ENCODE measurements at places on chromosomes 3 and 15.

GRCh38 chr3:134974624-134975023 lies 179.6 kb downstream of the EPHB1 start:
- peak; percentile 72 for DNase-seq

DNA sequence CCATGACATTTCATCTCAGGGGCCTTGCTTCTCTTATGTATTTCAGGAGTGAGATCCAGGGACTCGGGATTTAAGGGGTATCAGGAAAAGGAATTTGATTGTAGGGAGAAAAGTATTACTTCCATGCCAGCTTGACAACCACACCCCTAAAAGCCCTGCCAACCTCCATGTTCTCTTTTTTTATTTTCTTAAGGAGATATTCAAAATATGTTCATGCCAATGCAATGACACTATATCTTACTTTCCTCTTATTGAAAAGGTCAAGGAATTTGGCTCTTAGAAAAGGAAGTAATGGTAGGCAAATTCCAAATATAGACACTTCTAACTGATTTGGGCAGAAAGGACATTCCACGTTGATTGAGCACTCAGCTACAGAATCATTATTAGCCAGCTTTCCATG lies 407.5 kb upstream of the NECTIN3 start:
- DNase-seq: no peak

- no peak for DNase-seq
These were observed 24.5 kb upstream of the TM4SF1 start for GRCh38 chr3:149401926-149402310.

DNA sequence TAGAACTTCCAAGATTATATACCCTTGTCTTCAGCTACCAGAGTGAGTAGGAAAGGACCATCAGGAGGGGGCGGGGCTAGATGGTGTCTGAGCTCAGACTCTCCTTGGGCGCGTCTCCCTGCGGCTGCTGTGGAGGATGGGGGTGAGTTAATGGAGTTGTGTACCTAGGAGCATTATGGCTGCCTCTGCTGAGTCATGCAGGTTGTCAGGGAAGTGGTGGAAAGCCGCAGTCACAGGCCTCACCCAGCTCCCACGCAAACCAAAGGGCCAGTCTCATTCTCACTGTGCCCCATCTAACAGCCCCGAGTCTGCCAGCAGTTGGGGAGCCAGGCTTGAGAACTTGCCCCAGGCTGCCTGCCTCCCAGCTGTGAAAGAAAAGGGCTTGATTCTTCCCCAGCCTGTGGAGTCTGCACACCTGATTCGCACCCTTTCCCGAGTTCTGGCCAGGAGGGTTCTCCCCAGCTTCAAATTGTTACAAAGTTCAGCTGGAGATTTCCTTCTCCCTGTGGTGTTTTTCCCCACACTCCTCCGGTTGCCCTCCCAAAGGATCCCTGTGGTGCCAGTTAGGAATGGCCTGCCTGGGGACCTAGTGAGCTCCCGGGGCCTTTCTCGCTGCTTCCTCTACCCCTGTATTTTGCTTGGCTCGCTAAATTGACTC lies 143.3 kb downstream of the HCN4 start:
- DNase-seq: no peak

- no peak for DNase-seq
These were observed 54.7 kb downstream of the ETV5 start for GRCh38 chr3:186053954-186054791.

- DNase-seq: no peak
These were observed 335.3 kb upstream of the NECTIN3 start for GRCh38 chr3:110736332-110736731.

DNA sequence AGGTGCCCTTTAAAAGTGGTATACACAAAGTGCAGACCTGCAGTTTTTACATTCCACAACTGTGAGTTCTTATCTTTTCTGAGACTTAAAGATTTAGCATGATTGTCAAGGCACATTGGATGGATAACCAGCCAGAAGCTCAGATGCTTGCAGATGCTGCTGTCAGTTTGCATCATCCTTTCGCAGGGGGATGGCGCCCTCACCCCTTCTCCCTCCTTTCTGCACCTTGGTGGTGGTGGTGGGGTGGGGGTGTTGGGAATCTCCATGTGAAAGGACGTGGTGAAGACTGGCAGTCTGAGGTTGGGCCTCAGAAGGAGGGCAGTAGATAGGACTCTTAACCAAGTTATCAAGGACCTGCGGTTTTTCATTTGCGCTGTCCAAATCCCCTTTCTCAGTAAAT lies 309.6 kb upstream of the SEMA6D start:
- DNase-seq: no peak

GRCh38 chr3:46947981-46948791 lies 28.4 kb downstream of the CCDC12 start:
- no peak for DNase-seq

GRCh38 chr3:165642761-165643420 lies 194.3 kb downstream of the BCHE start:
- DNase-seq: no peak

GRCh38 chr3:52108302-52109232 lies 45.7 kb downstream of the POC1A start:
- DNase-seq: peak; percentile 6

GRCh38 chr3:64463981-64464380 lies 223.8 kb downstream of the ADAMTS9 start:
- DNase-seq: no peak

- no peak for DNase-seq
These were observed 100.3 kb downstream of the APBA2 start for GRCh38 chr15:28986108-28986507.

- DNase-seq: no peak
These were observed 84.1 kb downstream of the TP63 start for GRCh38 chr3:189714991-189715961.

GRCh38 chr15:96321639-96322535 lies 8.6 kb upstream of the NR2F2 start:
- DNase-seq: no peak

- no peak for DNase-seq
These were observed 99.6 kb downstream of the SHQ1 start for GRCh38 chr3:72748659-72749058.

DNA sequence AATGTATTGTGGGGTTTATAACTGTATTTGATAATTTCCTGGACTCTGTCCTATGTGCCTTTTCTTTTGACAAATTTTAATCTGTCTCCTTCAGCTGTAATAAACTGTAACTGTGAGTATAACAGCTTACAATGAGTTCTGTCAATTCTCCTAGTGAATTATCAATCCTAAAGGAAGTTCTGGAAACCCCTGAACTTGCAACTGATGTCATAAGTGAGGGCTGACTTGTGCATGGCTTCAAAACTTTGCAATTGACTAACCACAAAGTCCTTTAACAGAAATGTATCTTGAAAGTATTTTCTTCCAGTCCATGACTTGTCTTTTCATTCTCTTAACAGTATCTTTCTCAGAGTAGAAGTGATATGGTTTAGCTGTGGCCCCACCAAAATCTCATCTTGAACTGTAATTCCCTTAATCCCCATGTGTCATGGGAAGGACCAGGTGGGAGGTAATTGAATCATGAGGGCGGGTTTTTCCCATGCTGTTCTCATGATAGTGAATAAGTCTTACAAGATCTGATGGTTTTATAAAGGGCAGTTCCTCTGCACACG lies 108.3 kb downstream of the TFDP2 start:
- no peak for DNase-seq

DNA sequence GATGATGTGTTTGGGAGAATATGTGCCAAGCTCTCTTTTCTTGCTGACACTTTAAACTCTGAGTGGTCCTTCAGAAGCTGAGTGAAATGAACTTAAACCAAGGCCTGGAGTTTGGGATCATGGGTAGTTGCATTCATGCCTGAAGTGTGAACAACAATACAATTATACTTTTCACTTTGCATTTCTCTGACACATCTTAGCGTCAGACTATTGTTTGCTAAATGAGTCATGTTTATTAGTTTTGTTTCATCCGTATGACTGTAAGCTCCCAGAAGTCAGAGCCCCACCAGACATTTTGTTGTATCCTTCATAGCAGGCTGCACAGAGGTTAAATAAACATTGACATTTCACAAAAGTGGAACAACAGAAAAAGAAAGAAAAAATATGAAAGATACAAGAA lies 542.6 kb downstream of the TUSC7 start:
- no peak for DNase-seq

DNA sequence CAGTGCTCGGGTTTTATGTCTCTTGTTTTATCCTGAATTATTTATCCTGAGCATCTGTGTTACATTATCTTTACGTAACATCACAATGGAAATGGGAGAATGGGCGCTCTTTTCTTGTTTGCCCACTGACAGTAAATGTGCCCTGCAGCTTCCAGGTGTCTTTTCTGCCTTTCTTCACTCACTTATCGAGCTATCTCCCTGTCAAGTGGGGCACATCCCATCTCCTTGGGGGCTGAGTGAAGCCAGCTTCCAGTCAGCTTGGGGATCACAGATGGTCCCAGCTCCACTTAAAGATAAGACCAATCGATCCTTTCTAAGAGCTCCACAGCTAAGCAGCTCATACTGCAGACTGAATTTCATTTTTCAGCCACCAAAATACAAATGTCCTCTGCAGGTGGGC lies 125.8 kb downstream of the KBTBD8 start:
- no peak for DNase-seq

GRCh38 chr15:29728418-29728817 lies 93.8 kb downstream of the TJP1 start:
- DNase-seq: no peak

- no peak for DNase-seq
These were observed 54.0 kb downstream of the TAFA4 start for GRCh38 chr3:68878322-68878721.

- no peak for DNase-seq
These were observed 129.9 kb upstream of the TGFBR2 start for GRCh38 chr3:30476368-30477084.

DNA sequence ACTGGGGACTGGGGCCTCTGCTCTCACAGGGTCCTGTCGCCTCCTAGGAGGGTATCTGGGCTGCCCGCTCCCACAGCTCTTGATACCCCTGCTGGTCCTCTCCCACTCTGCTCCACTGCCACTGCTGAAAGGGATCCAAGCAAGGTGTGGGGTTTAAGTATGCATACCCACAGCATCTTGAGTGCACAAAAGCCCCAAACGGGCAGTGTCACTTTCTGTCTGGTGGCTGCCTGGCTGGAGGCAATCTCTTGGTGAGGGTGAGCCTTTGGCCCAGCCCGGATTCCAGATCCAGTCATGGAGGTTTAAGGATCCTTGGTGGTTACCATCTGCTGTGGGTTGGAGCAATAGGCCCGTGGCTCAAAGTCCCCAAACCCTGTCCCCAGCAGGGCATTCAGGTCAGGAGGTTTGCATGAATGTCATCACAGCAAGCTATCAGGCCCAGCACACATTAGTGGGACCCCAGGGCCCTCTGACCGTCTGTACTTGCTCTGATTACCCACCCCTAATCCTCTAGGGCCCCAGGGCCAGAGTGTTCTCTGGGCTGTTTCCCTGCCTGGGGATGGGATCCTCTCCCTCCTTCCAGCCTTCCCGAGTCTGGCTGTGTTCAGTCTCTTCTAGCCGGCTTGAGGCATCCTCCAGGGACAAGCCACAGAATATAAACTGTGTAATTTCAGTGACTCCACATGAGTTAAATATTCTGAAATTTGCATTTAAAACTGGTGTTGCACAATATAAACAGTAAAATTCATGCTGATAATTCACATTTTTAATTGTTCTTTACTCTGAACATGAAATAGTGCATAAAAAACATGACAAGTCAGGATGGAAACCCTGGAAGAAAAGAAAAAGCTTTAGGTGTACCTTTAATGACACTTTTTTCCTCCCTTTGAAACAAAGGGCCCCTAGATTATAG lies 4.9 kb upstream of the TJP1 start:
- no peak for DNase-seq

- DNase-seq: no peak
These were observed 15.3 kb downstream of the TMEM266 start for GRCh38 chr15:76075046-76075445.

- no peak for DNase-seq
These were observed 14.7 kb upstream of the SYN2 start for GRCh38 chr3:11989383-11990038.

- no peak for DNase-seq
These were observed 122.6 kb downstream of the OSBPL10 start for GRCh38 chr3:31858439-31858838.

GRCh38 chr15:91102546-91103330 lies 2.7 kb downstream of the SV2B start:
- DNase-seq: no peak

DNA sequence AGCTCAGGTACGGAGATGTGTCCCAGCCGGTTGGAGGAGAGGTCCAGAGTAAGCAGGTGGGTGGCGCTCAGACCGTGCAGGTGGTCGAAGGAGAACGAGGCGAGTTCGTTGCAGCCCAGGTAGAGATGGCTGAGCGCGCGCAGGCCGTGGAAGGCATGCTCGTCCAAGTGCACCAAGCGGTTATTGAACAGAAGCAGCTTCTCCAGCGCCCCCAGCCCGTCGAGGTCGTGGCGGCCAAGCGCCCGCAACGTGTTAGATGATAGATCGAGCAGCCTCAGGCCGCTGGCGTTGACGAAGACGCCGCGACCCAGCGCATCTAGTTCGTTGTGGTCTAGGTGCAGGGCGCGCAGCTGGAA lies 648 bp downstream of the AMIGO3 start:
- DNase-seq: no peak

- DNase-seq: no peak
These were observed 4.7 kb downstream of the SLC9A9 start for GRCh38 chr3:143843587-143843986.

DNA sequence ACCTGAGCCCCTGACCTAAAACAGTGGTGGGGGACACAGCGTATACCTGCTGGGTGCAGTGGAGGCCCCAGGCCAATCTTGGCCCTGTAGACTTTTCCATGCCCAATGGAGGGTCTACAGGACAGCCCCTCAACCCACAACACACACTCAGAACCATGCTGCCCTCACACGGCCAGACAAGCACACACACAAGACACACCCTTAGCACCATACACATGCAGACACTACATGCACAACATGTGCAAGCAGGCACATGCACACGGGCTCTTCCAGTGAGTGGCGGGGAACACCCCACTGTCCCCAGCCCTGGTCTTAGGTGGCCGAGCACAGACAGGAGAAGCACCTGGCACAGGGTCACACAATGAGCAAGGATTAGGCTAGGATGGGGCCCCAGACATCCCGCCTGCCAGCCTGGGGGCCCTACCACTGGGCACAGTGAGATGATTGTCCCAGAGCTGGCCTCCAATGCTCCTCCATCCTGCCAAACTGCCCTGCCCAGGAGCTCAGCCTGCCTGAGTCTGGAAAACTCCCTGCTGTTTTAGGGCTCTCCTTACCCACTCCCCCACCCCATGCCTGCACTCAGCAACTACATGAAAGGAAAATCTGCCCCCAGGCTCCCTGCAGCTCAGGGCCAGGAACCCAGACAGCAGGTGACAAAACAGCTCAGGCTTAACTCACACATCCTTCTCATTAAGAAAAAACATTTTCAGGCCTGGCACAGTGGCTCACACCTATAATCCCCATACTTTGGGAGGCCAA lies 15.8 kb downstream of the IQSEC1 start:
- no peak for DNase-seq

- no peak for DNase-seq
These were observed 2.5 kb downstream of the PLD1 start for GRCh38 chr3:171807806-171808205.

GRCh38 chr3:193313061-193313958 lies 65.2 kb downstream of the ATP13A5 start:
- no peak for DNase-seq

- DNase-seq: no peak
These were observed 57.2 kb downstream of the SLC15A2 start for GRCh38 chr3:121951291-121951919.

Measured in NCI-H187 (cell line).